AML-193 (cell line): ENCODE measurements at places on chromosomes 3 and 15.

GRCh38 chr3:16700651-16701050 is 95.4 kb upstream of the DAZL start:
- DNase-seq: no peak

DNA sequence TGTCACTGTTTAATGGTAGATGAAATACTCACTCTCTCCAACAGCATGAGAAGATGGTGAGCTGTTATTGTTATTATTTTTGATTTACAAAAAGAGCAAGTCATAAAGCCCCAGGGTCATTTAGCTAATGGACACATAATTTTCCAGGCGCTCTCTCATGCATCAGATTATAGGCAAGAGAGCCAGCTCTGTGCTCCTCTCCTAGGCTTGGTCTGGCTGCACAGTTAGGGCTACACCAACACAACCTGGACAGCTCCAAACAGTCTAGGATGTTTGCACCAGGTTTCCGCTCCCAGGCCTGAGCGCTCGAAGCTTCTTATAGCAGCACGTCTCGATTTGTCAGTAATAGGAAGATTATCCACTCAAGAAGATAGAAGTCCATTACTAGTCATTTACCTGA is 123.7 kb downstream of the FAM43A start:
- no peak for DNase-seq

DNA sequence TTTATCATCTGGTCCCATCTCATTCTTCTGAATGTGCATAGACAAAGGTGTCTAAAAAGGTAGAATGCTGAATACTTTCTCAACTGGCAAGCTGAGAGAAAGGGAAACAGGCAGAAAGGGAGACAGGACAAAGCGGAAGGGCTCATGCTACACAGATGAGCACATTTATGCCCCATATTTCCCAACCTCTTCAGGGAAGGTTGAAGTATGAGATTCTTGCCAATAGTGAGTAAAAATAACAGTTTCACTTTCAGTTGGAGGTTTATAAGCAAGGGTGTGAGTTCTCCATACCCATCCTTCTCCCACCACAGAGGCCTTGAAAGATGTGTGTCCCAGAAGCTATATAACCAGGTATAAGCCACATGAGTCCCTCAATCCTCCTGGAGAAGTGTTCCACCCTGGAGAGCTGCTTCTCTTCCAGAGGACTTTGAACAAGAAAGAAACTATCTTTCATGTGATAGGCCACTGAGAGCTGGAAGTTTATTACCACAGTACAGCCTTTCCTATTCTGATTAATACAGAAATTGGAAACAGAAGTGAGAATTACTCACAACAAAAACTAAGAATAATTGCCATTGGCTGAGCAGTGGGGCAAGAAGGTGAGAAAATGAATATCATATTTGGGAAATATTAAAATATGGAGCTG is 709.4 kb upstream of the NR2F2 start:
- peak; percentile 75 for DNase-seq

- no peak for DNase-seq
Observed at GRCh38 chr3:119541547-119541946, 17.9 kb downstream of the CD80 start.

DNA sequence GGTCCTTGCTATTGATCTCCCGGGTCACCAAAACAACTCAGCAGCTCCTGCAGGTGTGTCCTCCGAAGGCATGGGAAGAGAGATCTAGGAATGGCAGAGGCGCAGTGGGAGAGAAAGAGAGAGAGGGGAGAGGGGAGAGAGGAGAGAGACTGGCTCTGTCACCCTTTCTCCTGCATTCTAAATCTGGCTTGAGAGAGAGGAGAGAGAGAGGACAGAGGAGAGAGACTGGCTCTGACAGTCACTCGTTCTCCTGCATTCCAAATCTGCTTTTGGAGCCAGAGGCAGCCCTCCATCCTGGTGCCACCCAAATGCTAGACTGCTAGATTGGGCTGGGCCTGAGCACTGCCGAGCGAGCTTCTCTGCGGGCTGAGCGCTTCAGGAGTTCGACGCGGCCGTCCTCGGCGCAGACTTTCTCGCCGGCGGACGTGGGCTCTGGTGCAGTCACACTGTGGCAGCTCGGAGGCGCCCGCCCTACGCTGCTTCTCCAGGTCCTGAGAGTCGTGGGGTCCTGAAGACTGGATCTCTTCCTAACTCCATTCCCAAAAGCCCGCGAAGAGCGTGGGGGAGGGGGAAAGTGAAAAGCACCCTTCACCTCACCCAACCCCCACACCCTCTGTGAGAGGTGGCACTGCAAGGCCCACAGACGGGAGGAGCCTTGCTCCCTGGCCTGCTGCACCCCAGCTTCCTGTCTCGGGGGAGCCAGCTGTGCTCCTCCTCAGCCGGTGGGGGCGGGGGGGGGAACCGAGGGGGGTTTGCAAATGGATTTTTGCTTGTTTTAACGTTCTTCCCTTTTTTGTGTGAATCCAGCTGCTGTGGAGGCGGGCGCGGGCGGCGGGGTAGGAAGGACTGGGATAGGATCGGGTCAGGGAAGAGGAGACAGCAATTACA is 222.3 kb downstream of the MEIS2 start:
- DNase-seq: no peak

DNA sequence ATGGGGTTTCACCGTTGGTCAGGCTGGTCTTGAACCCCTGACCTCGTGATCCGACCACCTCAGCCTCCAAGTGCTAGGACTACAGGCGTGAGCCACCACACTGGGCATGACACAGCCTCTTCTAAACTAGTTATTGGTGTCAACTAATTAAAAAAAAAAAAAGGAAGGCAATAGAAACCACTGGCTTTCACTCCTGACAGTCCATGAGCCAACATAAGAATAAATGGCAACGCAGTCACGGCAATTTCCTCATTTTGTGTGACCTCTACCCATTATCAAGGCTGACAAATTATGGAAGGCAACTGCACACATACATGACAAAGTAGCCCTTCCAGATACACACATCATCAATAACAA is 5.9 kb downstream of the ARHGEF3 start:
- DNase-seq: no peak

GRCh38 chr3:114671741-114672510 is 378.1 kb downstream of the TIGIT start:
- DNase-seq: no peak

- no peak for DNase-seq
Observed at GRCh38 chr3:11238880-11239279, 33.3 kb upstream of the ATG7 start.

- peak; percentile 24 for DNase-seq
Observed at GRCh38 chr3:56836276-56837163, 34.8 kb upstream of the ARHGEF3 start.

GRCh38 chr3:48215466-48215865 is 7.8 kb upstream of the CAMP start:
- no peak for DNase-seq

- DNase-seq: no peak
Observed at GRCh38 chr3:126346466-126346865, 10.7 kb downstream of the KLF15 start.

- no peak for DNase-seq
Observed at GRCh38 chr3:126750756-126751121, 46.7 kb downstream of the CHCHD6 start.

DNA sequence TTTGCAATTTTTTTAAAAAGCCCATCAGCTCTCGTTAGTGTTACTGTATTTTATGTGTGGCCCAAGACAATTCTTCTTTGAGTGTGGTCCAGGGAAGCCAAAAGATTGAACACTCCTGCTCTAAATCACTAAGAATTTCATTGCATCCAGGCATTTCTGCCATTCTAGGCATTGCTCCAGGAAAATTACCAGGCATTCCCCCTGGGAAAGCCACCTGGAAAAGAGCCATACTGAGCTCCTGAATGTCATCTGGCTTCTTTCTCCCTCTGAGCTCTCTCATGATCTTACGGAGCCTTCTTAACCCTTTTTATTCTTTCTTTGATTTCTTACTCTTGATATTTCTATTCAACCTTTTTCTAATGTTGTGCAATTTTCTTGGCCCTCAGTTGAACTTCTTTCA is 202.2 kb downstream of the DOCK3 start:
- DNase-seq: no peak

DNA sequence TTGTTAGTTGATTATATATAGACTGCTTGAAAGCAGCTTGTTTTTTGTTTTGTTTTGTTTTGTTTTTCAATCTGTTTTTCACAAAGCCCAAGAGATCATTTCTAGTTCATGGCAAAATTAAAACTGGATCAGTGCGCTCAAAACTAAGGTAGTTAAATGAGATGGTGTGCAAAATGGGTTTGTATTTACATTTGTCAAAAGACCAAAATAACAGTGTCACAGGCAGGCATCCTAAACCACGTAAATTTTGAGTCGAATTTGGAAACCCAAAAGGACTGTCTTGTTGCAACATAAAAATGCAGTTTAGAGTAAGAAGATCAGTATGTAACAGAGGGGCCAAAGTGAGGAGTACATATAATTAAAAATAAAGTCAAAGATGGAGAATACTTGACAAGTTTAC is 2.4 kb downstream of the DMXL2 start:
- DNase-seq: no peak

DNA sequence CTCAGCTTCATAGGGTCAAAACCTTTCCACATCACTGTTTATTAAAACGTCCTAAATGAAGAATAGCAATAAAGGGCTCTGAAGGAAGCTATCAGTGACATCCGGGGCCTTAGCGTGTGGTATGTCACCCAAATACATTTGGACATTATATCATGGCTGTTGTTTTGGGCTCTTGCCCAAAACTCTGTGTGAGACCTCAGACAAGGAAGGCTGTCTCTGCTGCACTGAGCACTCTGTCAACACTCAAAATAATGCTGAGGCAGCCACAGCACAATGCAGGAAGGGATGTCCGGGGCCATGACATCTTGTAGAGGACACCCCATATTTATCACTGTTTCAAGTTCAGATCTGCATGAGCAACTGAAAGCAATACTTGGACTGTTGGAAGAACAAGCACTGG is 293.8 kb upstream of the WNT5A start:
- DNase-seq: no peak

DNA sequence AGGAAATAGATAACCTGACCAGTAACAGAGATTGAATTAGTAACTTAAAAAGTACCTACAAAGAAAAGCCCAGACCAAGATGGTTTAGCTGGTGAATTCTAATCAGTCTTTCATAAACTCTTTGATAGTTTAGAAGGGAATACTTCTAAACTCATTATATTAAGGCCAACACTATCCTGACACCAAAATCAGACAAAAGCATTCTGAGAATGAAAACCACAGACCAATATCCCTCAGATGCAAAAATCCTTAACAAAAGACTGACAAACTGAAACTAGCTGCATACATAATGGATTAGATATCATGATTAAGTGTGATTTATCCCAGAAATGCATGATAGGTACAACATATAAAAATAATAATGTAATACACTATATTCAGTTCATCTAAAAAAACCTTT is 115.6 kb downstream of the RFX7 start:
- DNase-seq: no peak

- no peak for DNase-seq
Observed at GRCh38 chr15:41367418-41367817, 34.7 kb downstream of the NUSAP1 start.

GRCh38 chr3:73668391-73668790 is 43.6 kb upstream of the PDZRN3 start:
- no peak for DNase-seq
